ENCODE measurements at places on chromosomes 3 and 15.

- DNase-seq: no peak
These were observed 10.7 kb downstream of the XIRP1 start for GRCh38 chr3:39181408-39182335.

DNA sequence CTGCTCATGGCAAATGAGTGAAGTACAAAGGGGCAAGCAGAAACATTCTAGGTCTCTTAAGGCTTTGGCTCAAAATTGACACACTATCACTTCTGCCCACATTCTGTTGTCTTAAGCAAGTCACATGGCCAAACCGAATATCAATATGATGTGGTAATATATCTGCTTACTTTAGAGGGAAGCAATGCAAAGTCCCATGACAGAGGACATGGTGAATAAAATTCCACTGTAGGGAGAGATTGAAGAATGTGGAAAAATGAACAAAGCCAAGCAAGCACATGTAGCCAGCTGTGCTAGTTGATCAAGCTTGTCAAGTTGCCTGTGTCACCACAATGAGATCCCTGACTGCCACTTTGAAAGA, 11.2 kb upstream of the TBC1D5 start:
- DNase-seq: no peak

- no peak for DNase-seq
These were observed 19.0 kb downstream of the PAK6 start for GRCh38 chr15:40257656-40258450.

DNA sequence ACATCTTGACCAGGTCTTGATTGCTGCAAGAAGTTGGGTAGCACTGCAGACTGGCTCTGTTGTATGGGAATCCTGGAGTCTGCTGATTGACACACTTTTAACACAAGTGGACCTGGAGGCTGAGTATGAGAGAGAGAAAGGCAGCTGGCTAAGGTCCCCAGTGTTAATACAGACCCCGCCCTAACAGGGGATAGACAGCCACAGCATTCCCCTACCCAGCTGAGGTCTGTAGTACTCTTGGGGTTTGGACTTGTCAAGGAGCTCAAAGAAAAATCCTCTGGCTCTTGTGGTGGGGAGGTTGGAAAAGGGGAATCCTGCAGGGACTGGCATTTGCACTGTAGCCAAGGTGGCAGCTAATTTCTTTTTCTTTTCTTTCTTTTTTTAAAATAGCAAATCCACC, 192.7 kb downstream of the ZNF621 start:
- no peak for DNase-seq

DNA sequence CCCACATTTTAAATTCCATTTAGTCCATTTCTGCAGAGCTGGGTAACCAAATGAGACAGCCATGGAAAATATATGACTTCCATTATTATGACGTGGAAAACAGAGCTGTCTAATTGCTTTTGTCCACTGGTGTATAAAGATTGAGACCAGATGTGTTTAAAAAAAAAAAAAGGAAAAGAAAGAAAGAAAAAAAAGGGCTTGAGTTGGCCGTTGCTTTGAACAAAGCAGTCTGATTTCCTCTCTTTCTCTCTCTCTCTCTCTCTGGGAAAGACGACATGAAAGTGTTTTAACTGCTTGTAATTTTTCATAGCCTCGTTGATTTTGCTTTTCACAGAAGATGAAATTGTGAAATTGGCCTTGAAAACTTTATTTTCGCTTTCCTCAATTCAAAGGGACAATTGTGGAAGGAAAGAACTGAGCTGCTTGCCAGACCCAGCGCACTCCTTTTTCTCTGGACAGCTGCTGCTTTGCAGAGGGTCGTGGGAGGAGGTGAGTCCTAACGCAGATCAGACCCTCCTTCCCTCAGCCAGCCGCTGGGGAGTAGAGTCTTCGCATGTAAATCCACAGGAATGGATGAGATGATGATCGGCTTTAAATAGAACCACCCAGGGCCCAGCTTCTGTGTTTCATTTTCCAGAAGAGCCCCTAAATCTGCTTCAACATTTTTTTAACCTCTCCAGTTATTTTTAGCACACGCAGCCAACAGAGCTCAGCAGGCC, 42.8 kb upstream of the UBE2E1 start:
- DNase-seq: no peak

GRCh38 chr15:22960126-22960525, 20.0 kb downstream of the CYFIP1 start:
- DNase-seq: no peak

- no peak for DNase-seq
These were observed 50.6 kb downstream of the CMTM6 start for GRCh38 chr3:32452009-32452408.

DNA sequence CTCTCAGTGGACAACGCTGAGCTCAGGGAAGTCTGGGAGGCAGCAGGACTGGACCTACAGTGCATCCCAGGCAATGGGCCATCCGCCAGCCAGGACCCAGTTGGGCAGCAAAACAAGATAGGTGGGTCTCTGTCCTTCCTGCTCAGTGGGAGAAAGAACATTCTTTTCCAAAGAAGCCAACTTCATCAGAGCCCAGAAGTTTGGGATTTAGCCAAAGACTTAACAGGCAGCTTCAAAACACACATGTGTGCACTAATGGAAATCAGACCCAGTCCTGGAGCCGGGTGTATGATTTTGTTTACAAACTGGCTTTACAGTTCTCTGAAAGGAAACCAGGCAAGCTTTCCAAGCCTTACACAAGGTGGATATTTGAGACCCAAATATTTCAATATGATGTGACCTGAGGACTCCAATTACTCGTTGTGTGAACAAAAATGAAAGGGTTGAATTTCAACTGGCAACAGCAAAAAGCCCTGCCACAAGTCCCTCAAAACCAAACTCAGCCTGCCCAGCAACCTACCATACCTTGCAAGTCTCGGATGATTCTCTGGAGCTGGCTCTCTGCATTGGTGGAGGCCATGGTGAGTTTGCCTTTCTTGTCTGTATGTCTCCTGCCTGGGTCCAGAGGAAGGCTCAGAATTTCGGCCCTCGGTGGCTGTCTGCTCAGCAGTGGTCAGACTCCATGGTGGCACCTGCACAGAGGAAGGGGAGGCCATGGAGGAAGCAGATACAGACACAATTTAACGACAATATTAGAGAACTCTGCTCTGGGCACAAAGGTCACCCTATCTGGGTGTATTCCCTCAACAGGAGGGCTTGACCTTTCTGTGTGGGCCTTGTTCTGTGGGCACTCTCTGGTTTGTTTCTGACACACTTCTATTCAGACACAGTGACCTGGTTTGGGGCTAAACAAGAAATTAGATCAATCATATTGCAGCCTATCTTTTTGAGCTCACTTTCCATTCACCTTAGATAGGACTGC, 11.0 kb downstream of the FYCO1 start:
- DNase-seq: no peak

DNA sequence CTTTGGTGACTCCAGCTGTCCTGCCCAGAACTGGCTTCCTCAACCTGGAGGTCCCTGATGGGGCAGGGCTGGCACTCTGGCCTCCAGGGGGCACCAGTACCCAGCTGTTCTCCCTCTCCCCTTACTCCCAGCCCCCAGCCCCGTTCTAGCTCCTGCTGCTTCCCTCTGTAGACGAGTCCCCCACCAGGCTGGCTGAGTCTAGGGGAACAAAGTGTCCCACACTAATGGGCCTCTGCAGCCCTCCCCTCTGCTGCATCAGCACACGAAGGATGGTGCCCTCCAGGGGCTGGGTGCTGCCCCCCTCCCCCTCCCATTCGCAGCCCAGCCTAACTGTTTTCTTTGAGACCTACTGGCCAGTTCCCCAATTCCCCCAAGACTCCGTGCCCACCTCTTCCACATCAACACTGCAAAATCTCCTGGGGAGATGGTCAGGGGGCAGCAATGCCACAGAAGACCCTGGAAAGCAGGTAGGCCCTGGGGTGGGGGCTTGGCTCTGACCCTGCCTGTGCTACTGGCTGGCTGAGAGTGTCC, 4.2 kb downstream of the RHCG start:
- no peak for DNase-seq

GRCh38 chr3:140626856-140627255, 51.0 kb upstream of the TRIM42 start:
- DNase-seq: no peak
